ENCODE measurements at places on chromosomes 6 and 20.

DNA sequence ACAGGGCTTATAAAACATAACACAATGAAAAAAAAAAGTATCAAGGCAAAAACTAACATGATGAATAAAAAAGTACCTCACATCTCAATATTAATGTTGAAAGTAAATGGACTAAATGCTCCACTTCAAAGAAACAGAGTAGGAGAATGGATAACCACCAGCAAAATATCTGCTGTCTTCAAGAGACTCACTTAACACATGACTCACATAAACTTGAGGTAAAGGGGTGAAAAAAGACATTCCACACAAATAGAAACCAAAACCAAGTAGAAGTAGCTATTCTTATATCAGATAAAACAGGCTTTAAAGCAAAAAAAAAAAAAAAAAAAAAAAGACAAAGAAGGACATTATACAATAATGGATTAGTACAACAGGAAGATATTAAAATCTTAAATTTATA lies 86.9 kb downstream of the TBC1D32 start:
- no peak for DNase-seq

- no peak for DNase-seq
Observed at GRCh38 chr6:124823240-124824111, 138.8 kb upstream of the RNF217 start.

DNA sequence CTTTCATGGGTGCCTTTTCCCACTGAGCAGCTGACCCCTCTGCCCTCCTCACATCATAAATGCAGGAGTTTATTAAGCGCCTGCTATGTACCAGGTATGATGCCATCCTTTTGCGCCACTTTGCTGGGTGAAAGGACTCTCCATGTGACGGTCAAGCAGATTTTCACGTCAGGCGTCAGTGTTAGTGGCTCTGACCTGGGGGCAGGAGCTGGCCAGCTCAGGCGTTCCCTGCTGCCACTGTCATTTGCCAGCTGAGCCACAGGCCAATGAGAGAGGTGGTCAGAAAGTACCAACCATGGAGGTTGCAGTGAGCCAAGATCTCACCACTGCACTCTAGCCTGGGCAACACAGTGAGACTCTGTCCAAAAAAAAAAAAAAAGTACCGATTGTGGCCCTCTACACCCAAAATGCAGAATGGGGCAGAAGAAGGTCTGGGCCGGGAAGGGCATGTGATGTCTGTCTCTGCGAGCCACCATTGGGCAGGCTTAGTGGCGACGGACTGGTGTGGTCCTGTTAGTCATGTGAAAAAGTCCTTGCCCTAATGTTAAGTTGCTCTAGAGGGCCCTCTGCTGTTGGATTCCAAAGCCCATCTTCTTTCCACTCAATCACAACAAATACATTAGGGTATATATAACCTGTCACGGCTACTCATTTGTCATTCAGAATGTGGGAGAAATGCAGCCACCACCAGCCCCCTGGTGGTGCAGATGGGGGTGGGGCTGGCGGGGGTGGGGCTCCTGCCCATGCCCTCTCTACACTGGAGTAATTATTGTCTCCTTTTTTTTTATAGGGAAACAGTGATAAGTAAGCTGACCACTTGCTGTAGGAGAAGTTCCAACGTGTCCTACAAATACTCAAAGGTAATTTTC lies 18.4 kb upstream of the SLC22A1 start:
- DNase-seq: no peak

DNA sequence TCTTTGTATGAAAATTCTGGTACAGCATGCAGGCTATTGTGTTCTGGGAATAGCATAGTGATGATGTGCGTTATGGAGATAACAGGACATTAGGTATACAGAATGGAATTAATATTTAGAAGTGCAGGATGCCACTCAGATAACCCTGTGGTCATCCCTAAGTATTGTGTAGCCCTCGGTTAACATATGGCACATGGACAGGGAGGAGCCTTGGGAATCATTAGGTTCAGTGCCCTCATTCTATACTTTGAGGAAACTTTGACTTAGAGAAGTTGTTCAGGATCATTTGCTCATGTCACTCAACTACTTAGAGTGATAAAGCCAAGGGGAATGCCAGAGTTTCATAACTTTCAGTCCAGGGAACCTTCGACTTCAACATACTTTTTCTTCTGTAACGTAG lies 185.9 kb downstream of the UST start:
- DNase-seq: no peak

DNA sequence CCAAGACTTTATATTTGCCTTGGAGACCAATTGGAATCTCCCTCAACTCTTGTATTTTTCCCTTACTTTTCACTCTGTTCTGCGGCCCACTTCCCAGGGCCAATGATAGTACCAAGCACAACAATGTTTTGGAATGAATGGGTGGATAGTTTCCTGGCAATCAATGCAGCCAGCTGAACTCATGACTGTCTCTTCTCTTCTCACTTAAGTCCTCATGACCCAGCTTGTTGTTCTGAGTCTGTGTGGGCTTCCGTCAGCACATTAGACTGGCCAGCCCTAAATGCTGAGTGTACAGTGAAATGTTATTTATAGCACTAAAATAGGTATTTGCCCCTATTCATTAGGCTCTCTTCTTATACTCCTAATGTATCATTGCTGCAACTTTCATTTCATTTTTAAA lies 5.6 kb upstream of the MBOAT1 start:
- peak; percentile 45 for DNase-seq

DNA sequence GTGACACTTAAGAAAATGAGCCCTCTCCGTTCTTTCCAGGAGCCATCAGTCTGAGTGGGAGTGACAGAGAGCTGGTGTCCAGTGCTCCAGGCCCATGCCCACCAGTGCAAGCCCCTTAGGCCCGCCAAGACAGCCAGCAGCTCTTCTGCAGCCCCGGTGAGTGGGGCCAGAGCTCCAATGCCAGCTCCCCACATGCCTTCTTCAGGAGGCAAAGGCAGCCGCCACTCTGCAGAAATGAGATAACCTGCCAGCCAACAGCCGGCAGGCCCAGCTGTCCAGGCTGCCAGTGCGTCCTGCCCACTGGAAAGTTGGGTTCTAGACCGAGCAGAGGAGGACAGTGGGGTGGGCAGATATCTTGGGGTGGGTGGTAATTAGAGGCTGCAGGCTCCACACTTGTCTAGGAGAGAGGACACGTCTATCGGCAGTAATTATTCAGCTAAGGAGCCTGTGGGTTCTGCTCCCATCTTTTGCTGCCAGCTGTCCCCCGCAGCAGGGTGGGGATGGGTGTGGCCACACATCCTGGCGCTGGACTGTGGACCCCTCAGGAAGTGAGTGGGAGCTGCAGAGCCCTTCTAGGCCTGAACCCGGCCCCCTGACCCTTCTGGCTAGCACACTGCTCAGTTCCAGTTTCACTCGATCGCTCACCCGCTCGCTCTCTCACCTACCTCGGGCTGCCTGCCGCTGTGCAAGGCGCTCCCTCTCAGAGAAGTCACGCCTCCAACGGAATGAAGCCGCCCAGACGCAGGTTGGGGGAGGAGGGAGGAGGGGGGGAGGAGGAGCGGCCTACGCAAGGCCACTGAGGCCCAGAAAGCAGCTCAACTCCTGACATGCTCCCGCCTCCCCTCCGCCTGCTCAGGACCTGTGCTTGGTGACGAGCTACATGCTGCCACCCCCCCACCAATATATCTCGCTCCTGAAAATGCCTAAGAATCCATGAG lies 3.6 kb downstream of the GRM4 start:
- peak; percentile 46 for DNase-seq

- no peak for DNase-seq
Observed at GRCh38 chr6:7528565-7528964, 12.9 kb upstream of the DSP start.

DNA sequence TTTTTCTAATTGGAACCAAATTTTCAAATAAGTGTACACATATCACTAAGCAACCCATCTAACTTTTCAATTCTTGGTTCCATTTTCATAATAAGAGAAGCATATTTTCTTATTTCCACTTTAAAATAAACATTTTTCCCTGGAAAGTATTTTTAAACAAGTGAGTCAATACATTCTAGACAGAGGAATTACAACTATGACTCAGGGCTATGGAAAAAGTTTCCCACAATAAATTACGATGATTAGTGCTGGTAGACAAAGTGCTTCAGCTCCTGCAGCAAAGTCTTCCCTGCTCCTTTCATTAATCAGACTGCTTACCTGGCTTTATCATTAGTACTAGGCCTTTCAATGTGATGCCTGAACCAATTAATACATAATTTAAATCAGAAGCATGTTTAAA lies 322.5 kb downstream of the HACE1 start:
- no peak for DNase-seq

DNA sequence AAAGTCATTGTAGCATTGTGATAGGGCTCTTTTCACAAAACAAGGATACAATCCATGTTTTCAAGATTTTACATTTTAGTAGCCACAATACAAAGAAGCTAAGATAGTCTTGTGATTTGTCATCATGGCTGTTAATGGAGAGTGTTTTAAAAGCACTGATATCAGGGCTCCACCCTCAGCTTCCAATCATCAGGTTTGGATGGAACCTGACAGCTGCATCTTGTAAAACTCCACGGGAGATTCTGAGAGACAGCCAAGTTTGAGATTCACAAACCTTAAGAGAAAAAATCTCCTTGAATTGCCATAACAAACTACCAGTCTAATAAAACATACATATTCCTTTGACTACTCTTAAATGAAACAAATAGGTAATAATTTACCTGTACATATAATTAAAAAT lies 280.2 kb downstream of the ESR1 start:
- no peak for DNase-seq

DNA sequence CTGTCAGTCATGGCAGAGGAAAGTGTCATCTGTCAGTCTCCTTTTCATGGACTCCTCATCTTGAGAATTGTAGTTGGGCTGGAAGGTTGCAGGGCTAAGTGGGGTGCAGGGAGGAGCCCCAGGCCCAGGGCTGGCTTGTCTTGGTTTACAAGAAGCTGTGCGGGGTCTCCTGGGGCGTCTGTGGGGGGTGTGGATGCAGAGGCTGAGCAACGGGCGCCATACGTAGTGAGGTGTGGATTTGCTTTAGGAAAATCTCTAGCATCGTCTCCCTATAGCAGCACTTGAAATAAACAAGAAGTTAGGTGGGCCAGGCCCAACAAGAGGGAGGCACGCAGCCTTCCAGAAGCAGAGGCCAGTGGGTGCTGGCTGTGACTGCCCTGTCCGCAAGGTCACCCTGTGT lies 1.8 kb upstream of the SLC17A9 start:
- DNase-seq: no peak

- peak; percentile 48 for DNase-seq
Observed at GRCh38 chr6:20092071-20092566, 120.2 kb downstream of the MBOAT1 start.

DNA sequence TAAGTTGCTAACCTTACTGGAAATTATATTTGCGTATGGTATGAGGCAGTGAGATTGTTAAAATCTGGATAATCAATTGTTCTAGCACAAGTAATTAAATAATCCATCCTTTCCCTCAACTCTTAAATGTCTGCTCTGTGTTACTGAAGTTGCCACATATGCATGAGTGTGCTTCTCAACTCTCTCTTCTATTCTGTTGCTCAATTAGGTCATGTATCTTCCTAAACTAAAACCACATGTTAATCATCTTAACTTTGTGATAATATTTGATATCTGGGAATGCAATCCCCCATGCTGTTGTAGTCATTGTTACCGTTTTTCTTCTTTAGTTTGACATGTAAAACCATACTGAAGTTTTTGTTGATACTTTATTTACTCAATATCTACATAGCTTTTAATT lies 63.5 kb upstream of the STMND1 start:
- no peak for DNase-seq

DNA sequence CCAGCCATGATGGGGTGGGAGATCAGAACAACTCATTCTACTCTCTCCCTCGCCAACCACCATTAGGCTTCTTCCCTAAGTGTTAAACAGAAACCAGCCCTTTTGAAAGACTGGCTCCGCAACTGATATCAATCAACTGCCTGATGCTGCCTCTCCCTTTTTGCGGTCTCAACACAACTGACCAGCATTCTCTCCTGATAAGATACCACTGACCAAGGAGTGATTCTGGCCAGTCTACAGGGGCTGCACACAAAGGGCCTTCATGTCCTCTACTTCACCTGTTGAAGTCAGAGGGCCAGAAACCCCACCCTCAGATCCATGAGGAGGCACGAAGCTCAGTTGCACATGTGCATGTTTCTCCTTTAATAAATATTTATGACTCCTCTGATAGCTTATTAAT lies 145.1 kb downstream of the CD24 start:
- DNase-seq: no peak

DNA sequence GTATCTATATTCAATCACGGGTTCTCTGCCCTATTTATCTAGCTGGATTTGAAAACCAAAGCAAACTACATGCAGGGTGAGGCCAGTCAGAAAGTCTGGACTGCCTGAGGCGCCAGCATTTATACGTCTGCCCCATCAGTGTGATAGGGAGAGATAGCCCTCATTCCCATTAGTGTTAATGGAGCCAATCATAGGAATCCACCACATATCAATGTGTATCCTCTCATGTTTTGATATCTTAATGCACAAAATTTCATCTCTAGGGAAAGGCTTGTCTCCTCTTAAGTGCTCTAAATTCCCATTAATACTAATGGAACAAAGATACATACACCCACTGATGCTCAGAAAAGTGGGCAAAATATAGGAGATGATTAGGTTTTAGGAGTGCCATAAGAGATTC lies 376.2 kb downstream of the BTBD3 start:
- no peak for DNase-seq

DNA sequence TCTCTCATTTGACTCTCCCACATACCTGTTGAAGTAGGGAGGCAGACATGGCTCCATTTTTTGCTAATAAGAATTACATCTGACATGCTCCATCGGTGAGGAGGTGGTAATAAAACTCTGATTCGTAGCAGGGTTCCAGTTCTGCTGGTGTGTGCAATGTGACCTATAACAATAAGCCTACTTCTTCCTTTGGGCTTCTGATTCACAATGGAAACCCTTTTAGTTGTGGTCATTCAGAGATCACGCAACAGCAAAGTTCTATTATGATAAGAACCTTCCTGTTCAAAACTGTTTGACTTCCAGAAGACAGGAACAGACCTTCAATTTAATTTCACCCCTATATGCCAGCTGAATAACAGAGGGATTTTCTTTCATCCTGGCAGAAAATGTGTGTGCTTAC lies 31.4 kb upstream of the GSTA4 start:
- DNase-seq: no peak

DNA sequence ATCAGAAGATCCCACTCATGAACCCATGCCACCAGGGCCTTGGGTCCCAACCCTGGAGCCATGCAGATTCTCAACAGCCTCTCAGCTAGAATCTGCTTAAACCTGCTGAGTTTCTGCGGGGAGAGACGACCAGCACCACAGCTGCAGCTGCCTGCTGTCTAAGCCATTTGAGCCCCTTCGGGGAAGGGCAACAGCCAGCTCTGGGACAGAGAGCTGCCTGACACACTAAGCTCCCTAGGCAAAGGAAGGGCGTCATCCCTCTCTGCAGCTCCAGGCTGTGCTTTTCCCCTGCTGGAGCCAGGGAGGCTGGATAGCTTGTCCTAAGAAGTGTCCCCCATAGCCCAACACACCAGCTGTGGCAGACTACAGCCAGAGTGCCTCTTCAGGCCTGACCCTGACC lies 182.5 kb downstream of the OTOR start:
- DNase-seq: no peak

DNA sequence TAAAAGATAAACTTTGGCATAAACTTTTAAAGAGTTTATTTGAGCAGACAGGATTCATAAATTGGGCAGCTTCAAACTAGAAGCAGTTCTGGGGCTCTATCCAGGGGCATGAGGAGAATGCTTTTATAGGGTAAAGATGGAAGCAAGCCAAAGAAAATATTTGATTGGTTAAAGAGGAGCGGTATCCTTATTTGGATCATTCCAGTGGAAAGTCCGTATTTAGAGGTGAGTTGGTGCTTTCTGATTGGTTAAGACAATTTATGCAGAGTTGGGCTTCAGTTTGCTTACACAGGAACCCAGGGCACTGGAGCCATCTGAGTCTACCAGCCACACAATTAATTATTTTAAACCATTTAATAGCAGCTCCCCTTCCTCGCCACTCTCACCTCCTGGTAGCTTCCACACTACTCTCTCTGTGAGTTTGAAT lies 37.9 kb upstream of the RNF217 start:
- DNase-seq: no peak
